H54 (cell line): ENCODE measurements at places on chromosomes 1 and 21.

DNA sequence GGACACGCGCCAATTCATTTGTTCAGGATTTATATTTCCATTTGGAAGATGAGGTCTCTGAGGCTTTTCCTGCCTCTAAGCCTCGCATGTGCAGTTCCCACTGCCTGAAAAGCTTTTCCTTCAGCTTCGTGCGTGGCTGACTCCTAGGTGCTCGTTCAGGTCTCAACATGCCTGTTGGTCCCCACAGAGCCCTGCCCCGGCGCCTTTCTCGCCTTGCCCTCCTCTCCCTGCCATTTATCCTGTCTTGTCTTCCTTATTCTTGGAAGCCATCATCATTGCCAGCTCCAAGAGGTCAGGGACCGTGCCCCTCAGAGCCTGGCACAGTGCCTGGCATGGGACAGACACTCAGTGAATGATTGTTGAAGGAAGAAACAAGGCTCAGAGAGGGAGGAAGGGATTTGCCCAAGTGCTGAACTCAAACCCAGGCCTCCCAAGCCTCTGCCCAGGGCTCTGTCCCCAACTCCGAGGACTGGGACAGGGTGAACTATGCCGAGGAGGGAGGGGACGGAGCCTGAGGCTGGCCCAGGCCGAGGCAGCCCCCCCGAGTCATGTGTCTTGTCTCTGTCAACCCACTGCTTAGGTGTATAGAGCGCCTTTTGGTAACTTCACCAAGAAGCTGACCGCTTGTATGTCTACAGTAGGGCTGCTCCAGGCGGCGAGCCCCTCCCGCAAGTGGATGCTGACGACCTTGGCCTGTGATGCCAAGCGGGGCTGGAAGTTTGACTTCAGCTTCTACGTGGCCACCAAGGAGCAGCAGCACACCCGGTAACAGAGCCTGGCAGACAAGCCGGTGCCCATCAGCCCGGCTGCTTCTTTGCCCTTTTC is 47.3 kb downstream of the DISP3 start:
- no peak for DNase-seq

GRCh38 chr1:10361515-10361914 is 37.3 kb upstream of the PGD start:
- no peak for DNase-seq

DNA sequence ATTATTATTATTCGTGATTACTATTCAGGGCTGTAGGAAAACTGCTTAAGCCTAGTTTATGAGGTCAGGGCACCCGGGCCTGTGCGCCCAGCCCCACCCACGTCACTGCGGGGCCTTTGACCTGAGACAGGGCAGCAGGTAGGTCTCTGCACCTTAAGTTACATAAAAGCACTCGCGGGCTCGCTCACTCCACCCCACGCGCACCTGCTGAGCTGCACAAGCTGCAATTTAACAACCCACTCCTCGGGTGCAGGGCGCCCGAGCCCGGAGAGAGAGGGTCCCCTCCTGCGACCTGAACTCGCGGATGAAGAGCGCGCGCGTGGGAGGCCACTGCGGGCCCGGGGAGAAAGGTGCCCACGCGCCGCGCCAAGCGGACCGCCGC is 477 bp downstream of the ICMT start:
- no peak for DNase-seq

- DNase-seq, result no peak
Measured at GRCh38 chr1:222250376-222250775, 297.5 kb downstream of the HHIPL2 start.

GRCh38 chr1:22350171-22350923 is 101.3 kb upstream of the ZBTB40 start:
- DNase-seq, result no peak

DNA sequence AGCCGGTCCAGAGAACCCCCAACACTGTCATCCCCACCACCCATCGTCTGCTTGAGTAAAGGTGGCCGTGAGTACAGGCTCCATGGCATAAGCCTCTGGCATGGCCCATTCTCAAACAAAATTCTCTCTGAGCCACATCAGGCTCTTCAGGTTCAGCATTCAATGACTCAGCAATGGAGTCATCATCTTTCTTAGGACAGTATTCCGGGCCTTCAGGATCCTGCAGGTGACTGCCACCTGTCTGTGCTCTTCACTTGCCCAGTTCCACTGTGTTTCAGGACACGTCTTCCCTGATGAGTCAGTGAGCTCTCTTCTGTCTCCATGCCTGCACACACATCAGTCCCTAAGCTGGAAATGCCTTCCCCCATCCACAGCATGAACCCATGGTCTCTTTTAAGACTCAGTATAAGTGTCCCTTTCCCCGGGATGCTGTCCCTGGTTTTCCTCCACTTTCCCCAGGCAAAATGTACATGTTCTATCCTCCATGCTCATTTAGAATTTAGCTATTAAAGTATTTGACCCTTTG is 81.1 kb upstream of the FGGY start:
- DNase-seq, result no peak

DNA sequence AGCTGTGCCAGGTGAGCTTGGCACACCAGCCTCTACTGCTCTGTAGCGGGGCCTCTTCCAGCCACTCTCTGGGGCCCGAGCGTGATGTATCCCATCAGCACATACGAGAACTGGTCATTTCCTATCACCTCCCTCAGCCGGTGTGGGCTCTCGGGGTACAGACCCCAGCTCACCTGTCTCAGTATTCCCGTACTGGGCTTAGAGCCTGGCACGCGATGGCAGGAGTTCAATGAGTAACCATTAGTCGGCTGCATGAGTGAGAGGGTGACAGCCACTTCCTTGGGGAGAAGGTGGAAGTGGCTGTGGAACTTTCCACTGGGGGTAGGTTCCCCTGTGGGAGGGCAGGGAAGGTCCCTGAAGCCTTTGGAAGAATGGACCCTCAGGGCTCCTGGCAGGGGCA is 46.1 kb downstream of the ECE1 start:
- no peak for DNase-seq

DNA sequence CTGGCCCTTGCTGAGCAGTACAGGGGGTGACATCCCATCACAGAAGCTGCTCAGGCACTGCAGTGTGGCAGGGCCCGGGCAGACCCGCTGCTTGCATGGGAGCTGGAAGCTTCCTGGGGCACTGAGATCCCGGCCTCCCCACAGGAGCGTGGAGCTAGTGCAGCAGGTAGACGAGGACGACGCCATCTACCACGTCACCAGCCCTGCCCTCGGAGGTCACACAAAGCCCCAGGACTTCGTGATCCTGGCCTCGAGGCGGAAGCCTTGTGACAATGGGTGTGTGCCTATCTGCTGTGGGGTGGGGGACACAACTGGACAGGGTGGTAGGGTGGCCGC is 16.4 kb downstream of the FAM151A start:
- DNase-seq, result no peak

DNA sequence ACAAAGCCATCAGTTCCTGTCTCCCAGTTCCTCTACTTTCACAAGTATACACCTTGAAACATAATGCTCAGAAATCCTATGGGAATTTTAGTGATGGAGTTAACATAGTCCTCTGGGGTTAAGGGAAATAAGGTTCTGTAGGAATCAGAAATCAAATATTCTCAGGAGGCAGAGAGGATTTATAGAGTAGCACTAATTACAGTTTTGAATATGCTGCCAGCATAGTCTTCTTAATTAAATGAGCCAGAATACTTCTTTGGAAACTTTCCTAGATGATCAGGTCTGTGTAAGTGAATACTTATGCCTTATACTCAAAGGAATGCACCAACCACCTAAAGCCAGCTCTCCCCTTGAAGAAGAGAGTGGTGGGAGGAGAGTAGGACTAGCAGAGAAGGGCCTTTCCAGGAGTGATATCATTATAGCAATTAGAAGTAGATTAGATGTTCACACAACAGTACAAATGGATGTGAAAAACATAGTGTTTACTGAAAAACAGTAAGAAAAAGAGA is 31.4 kb upstream of the DIRAS3 start:
- no peak for DNase-seq

GRCh38 chr1:244952940-244953339 is 88.6 kb upstream of the HNRNPU start:
- DNase-seq, result no peak

DNA sequence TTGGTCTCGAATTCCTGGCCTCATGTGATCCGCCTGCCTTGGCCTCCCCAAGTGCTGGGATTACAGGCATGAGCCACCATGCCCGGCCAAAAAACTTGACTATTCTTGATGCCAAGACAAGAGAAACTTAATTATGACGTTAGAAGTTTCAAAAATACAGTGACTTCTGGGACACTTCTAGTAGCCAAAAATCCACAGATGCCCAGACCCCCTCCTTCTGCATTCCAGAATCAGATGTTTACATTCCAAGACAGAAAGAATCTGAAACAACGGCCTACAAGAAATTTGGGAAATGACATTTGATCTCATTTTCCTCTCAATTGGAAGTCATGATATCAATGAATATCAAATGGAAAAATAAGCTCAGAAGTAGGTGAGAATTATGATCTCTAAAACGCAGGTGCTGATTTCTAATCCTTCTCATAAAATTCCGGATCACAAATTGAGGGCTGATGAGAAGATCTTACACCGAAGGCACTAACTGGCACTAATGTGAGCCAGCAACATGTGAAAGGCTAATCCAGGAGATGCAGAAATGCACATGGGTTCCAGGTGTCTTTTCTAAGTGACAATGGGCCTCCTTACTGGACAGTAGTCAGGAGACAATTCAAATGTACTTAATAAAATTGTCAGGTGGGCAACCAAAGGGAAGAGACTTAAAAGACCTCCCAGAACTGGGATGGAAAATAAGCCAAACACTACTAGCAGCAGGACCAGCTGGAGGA is 5.5 kb downstream of the RAB29 start:
- DNase-seq, result no peak

GRCh38 chr1:34736692-34737091 is 18.2 kb upstream of the GJB5 start:
- no peak for DNase-seq

DNA sequence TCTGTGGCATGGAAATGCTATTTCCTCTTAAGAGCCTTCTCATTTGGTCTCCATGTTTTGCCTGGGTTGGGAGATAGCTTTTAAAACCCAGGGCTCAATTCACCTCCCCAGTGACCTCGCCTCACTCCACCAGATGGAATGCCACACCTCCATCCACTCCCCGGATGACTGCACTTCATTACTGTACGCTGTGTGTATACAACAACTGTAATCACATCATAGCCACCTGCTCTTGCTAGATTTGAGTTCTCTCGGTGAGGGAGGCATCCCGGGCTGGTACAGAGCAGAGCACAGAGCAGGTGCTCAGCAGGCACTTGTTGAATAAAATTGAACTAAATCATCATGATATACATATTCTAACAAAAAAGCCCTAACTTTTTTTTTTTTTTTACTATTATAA is 26.0 kb downstream of the SDE2 start:
- no peak for DNase-seq

GRCh38 chr1:153431002-153431401 is 14.7 kb downstream of the S100A7A start:
- DNase-seq, result no peak

DNA sequence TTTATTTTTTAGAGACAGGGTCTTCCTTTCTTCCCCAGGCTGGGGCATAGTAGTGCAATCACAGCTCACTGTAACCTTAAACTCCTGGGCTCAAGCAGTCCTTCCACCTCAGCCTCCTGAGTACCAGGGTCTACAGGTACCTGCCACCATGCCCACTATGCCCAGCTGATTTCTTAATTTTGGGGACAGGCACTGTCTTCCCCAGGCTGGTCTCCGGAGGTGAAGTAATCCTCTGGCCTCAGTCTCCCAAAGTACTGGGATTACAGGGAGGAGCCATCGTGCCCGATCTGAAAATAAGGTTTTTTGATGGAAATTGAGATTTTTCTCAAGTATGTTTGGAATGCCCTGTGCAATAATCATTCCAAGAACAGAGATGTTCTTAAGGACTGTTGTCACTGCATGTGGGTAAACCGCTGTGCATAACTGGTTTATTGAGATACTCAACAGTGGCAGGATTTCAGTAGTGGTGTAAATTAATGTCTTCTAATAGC is 934 bp upstream of the MSH4 start:
- no peak for DNase-seq

DNA sequence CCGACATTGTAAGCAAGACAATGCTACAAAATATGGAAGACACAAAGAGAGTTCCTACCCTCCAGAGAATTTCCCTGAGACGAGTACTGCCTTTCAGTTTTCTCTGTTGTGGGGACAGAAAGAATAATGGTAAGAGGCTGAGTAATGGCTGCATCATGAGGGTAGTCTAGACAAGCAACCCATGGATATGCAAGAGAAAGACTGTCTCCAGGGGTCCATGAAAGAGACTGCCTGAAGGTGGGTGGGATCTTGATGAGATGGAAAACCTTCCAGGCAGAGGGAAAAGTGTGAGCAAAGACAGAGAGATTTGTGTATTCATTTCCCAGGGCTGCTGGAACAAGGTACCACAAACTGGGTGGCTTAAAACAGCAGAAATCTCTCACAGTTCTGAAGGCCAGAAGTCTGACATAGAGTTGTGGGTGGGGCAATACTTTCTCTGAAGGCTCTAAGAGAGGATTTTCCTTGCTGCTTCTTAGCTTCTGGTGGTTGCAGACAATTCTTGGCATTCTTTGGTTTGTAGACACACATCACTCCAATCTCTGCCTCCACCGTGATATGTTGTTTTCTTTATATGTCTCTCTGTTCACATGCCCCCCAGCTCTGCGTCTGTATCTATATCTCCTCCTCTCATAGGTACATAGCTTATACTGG is 41.4 kb downstream of the ANP32E start:
- no peak for DNase-seq

- DNase-seq, result peak; percentile 50
Measured at GRCh38 chr1:34926156-34926555, 3.3 kb downstream of the DLGAP3 start.

DNA sequence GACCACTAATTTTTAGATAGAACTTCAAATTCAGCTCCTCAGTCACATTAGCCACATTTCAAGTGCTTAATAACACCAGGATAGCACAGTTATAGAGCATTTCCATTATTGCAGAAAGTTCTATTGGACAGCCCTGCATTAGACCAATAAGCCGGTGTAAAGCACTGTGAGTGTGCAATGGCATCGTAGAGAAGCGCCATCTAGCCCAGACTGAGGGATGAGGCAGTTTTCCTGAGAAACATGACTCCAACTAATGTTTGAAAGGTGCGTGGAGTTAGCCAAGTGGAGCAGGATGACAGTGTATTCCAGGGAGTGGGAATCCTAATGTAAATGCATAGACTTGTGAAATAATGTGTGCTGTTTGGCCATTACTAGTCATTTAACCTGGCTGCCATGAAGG is 7.7 kb downstream of the RPE65 start:
- no peak for DNase-seq

- DNase-seq, result no peak
Measured at GRCh38 chr1:178774263-178774662, 49.2 kb downstream of the RALGPS2 start.

DNA sequence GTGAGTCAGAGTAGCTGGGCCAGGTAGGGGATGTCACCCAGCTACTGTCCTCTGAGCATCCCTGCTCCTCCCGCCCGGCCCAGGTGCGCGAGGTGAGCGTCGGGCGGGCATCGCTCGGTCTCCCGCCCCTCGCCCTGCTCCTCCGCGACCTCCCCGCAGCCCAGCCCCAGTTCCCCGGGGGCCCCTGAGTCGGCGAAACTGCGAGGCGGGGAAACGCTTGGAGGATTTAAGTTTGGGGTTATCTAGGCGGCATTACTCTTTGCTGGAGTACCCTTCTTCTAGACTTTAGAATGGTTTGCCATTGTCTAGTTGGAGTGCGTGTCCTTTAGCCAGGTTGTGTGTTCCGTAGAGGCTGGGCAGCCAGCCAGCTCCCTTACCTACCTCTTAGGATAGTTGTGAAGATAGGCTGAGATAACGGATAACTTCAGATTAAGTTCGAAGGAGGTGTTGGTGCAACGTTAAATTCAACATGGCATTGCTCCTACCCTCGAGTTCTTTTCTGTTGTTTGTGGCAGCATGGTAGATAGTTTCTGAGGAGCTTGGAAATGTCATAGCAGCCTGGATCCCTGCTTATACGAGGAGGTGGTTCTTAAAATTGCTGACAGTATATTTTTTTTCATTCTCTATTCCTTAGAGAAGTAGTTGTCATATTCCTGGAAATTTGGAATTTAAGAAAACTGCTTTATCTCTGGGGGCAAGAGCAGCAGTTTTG is 697 bp downstream of the AGO3 start:
- DNase-seq, result no peak
